ENCODE measurements at places on chromosomes 12 and 14. TPM values are rescaled to one million over a fixed set of nuclear protein-coding genes. Genes with fewer than 3 reads are reported as not detected.

GRCh38 chr12:24979329-24979728 is 30.4 kb upstream of the BCAT1 start:
- DNase-seq: no peak

GRCh38 chr12:2652401-2653081 is 142.2 kb upstream of the FKBP4 start:
- DNase-seq: no peak

- DNase-seq: no peak
Measured at GRCh38 chr12:18749386-18749957, 11.6 kb downstream of the CAPZA3 start.

DNA sequence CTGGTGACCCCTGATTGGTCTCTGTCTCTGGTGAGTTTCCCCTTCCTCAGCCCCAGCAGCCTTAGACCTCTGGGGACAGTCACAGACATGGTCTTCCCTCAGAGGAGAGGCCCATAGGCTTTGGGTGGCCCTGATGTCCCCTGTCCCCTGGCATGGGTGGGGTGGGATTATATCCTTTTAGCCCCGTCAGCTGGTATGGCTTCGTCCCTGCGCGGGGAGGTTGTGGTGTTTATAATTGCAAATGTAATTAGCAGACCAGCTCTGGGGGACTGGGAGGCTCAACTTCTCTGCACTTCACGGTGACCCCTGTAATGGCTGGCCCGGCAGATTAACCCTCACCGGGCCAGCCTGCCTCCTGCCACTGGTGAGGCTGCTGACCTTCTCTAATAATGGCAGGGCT is 5.1 kb downstream of the ESRRB start:
- no peak for DNase-seq

- DNase-seq: no peak
Measured at GRCh38 chr12:51191516-51192283, 18.8 kb upstream of the TFCP2 start.

GRCh38 chr14:33364466-33364865 is 425.8 kb downstream of the NPAS3 start:
- DNase-seq: no peak

- no peak for DNase-seq
Measured at GRCh38 chr12:113108308-113108707, 27.3 kb downstream of the RASAL1 start.

DNA sequence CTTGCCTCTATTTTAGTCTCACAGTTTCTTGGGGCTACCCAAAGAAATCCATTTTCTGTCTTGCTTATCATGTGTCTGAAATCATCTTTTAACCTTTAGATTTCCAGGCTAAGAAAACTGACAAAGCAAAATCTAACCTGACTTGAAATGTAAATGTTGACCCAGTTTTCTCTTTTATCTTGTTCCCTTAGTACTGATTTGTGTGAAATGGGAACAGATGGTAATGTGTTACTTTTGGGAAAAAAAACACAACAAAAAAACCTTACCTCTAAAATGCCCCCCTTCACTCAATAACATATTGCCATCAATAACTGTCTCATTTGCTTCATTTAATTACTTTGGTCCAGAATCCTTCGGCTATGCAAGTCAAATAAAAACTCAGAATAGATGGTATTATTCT is 383.2 kb upstream of the DCN start:
- DNase-seq: no peak

DNA sequence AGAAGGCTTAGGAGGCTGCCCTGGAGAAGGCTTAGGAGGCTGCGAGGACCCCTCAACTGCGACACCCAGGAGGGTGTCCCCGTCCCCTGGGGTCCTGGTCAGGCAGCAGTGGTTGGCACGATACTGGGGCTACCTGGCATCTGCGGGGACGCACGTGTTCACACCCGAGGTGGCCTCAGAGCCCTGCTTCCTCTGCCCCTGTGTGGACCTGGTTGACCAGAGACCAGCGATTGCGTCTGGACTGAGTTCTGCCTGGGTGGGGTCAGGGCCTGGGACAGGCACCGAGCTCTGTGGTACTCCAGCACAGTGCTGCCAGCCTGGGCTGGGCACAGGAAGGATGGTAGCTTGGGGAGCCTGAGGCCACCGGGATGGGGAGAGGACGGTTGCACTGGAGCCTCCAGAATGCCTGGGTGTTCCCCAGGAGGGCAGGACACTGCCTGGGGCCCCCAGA is 735 bp downstream of the ASPG start:
- no peak for DNase-seq

GRCh38 chr12:107679336-107679735 is 6.3 kb upstream of the PWP1 start:
- no peak for DNase-seq

DNA sequence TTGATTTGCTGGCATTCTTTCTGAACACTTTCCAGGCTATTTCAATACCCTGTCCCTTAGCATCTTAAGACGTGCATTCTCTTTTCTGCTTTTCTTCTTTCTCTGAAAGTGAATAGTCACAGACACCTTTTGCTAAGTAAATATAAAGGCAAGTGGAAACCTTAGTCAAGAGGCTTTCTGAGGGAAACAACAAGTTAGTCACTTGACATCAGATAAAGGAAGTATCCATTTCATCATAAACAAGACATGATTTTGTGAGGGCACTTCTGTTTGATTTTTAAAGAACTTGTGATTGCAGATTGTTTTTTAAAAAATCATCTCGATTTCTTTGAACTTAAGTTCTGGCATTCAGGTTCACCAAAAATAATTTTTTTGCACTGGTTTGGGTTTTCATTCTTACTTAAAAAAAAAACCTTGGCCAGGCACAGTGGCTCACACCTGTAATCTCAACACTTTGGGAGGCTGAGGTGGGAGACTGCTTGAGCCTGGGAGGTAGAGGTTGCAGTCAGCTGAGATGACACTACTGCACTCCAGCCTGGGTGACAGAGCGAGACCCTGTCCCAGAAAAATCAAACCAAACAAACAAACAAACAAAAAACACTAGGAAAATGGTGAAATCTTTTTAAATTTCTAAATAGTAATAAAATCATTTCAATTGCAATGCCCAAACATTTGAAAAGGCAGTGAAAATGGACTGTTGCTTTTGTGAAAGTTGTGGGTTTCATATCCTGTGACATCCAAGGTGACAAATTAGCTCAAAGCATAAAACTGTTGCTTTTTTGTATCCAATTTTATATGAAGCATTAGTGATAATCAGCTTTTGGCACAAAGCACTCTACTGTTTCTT is 8.3 kb upstream of the KLHL42 start:
- DNase-seq: no peak

KRT80 gene
- total RNA-seq: 0.30 TPM

KLRC4 gene
- not detected for total RNA-seq

INHBC gene
- total RNA-seq: not detected

TPCN1 gene
- total RNA-seq: 57.3 TPM

SLC6A15 gene
- not detected for total RNA-seq

CRIP1 gene
- 79.2 TPM for total RNA-seq

PTGDR gene
- total RNA-seq: 0.28 TPM

EIF2S3B gene
- total RNA-seq: not detected

Data from right atrium auricular region (tissue), 2 donors.